ENCODE measurements at places on chromosomes 16 and 17.

GRCh38 chr16:89633064-89633631 lies 19.7 kb downstream of the DPEP1 start:
- peak; percentile 55 for DNase-seq

- no peak for DNase-seq
These were observed 33.3 kb downstream of the CDRT15 start for GRCh38 chr17:14203388-14203787.

DNA sequence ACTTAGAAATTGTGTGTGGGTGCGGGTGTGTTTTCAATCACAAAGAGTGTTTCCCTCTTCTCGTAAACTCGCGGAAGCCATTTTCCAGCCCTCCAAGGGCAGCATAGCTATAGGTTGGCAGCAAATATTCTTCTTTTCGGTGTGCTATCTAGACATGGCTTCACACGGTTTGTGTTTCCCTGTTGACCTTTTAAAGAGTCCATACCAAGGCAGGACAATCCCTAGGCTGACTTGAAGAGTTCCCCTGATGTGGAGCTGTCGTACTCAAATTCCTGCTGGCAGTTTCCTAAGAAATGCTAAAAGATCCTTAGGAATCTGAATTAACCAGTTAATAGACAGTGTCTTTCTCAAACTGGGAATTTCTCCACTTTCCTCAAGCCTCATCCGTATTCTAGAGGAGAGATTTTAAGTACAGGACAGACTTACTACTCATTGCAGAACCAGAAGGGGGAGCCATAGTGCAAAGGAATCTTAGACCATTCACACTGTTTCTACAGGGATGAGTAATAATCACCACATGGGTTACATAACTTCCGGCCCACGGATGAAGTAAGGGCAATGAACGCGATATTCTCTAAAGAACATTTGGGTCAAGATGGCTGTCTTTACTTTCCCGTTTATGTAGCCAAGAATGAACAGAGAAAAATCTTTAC lies 288.6 kb upstream of the ELAC2 start:
- DNase-seq, result peak; percentile 87

GRCh38 chr17:40548491-40548981 lies 16.7 kb downstream of the CCR7 start:
- DNase-seq, result no peak

DNA sequence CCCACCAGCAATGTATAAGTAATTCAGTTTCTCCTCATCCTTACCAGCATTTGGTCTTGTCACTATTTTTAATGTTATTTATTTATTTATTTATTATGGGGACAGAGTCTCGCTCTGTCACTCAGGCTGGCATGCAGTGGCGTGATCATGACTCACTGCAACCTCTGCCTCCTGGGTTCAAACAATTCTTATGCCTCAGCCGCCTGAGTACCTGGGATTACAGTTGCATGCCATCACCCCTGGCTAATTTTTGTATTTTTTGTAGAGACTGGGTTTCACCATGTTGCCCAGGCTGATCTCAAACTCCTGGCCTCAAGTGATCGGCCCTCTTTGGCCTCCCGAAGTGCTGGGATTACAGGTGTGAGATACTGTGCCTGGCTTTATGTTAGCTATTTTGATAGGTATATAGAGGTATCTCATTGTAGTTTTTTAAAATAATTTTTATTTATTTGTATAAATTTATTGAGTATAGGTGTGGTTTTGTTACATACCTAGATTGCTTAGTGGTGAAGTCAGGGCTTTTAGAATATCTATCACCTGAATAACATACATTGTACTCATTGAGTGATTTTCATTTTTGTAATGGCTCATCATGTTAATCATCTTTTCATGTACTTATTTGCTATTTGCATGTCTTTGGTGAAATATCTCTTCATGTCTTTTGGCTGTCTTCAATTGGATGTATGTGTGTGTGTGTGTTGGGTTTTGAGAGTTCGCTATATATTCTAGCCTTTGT lies 53.3 kb downstream of the TANC2 start:
- DNase-seq, result no peak

DNA sequence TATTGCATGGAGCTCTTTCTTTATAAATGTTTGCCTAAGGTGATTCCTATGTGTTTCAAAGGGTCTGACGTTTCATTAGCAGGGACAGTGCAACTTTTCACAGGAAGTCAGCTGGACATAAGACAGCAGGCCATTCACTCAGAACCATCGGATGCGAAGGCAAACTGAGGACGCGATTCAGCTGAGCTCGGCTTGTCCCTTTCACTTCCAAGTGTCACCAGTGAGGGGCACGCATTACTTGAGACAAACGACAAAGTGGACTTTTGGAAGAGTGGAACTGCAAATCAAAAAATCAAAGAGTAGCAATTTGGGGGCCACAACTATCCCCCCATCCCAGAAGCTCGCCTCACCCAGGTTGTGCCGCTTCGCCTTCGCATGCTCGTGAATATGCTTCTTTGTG lies 14.6 kb downstream of the USP22 start:
- DNase-seq, result no peak

DNA sequence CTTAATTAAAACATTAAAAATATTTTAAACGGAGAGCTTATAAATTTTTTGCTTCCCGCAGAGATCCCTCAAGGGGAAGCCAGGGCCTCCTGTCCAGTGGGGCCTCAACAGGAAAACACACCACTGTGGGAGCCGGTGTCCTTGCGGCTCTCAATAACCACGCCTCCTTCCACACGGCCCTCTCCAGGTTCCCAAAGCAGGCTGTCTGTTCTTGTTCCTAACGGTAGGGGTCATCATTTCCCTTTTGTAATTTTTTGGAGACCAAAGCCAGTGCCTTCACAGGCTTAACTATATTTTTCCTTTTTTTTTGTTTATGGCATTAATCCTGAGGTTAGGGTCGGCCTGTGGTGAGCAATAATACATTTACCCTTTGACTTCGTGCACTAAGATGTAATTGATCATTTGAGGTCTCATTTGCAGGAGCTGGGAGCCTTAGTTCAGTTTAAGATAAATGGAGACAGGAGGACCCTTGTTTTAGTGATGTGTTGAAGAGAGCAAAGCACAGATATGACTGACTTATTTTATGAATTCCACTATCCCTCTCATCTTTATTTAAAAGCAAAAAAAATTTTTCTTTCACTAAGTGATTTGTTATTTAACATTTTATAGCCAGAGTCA lies 77.5 kb upstream of the N4BP1 start:
- peak; percentile 16 for DNase-seq

- DNase-seq, result no peak
These were observed 1.5 kb upstream of the WFIKKN1 start for GRCh38 chr16:629185-629832.

GRCh38 chr16:64180136-64180900 lies 941.5 kb downstream of the CDH11 start:
- DNase-seq, result no peak

DNA sequence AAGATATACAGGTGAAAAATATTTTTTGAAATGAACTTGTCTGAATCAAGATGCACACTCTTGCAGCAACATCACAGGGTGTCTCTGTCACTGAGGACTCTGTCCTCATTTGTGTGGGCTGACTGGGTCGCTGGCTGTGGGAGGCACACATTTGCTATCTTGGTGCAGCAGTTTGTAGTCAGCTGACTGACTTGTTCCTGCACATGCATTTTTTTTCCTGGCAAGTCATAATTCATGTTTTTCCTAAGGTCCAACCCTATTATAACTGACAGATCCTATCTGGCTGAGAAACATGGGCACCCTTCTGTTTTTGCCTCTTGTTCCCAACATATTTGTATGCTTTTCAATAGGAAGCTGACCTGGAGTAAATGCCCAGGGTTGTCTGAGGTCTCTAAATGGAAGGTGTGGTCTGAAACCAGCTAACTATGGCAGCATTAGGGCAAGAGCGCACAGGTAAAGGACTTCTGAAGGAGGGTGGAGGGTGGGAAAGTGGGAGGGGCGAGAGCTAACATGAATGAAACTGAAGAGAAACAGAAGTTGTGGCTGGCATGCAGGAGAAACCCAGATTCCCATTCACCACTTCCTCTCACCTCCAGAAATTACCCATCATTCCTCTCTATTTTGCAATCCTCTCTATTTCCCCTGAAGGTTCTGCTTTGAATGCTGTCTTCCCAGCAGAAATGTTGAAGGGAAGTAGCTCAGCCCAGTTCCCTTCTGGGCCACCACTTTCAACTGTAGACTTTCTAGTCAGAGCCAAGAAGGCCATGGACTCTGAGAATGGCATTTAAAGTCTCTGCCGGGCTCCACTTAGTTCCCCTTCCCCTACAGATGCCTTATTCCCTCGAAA lies 166.1 kb downstream of the PRKCA start:
- DNase-seq, result no peak

GRCh38 chr17:67542219-67543114 lies 165.4 kb downstream of the PITPNC1 start:
- no peak for DNase-seq

DNA sequence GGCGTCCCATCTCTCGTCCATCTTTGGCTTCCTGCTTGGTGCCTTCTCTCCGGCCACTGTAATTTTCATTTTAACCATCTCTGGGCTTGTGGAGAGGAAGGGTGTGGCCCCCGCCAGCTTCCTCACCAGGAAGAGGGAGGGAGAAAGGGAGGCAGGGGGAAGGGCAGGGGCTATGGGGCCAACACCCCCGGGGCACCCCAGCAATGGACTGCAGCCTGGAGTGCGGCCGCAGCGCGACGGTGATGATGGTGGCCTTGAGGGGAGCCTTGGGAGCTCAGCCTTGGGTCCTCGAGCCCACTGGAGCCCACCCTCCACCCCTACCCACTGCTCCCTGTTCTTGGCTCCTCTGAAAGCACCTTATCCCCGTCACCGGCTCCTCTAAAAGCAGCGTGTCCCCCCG lies 9.5 kb downstream of the METRNL start:
- no peak for DNase-seq

- no peak for DNase-seq
These were observed 6.2 kb downstream of the GSE1 start for GRCh38 chr16:85619101-85619891.

DNA sequence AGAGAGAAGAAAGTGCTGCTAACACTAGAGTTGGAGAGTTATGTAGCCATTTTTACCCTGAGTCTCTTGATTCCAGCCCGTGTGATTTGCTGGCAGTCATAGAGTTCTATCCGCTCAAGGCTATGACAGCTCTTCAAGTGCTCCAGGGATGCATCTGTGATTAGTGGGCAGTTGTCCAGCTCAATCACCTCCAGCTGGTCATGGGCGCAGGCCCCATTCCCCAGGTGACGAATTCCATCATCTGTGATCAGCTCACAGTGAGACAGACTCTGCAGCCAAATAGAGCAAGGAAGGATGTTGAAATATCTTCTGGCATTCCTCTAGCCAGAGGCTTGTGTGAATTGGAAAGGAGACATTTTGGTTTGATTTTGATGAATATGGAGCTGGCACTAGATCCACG lies 38.4 kb upstream of the STAC2 start:
- DNase-seq, result no peak

DNA sequence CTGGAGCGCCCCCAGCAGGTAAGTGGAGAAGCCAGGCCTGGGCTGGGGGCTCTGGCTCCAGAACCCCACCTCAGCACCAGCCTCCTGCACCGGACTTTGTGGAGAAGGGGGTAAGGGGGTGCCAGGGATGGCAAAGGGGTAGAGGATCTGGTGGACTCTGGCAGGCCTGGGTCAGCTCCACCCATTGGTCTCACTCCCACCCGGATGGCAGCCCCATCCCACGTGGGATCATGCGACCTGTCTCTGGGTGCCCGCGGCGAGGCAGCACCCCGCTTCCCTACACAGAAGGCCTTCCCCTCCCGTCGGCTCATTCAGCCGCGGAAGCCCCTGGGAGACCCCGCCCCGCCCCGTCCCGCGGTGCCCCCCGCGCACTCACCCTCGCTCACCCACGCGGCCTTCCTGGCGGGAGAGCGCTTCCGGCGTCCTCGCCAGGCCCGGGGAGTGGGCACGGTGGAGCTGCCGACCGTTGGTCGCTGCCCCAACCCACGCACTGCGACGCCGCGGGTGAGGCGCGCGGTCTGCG lies 498 bp upstream of the PLEKHG4 start:
- DNase-seq, result no peak

- no peak for DNase-seq
These were observed 2.9 kb downstream of the CCDC154 start for GRCh38 chr16:1441391-1441829.

DNA sequence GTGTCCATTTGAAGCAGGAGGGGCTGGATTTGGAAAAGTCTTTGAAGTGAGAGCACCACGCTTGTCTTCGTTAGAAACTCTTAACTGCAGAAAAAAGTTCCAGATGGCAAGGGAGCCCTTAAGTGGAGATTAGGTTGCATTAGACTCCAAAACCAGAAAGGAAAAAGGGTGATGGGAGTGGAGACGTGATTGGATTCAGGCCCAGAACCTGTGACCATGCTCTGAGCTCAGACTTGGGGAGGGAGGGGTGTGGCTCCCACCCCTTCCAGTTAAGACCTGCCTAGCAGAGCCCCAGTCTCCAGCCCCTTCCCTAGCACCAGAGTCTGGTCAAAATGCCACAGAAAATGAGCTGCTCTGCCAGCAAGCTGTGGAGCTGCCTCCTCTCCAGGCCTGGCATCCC lies 6.4 kb upstream of the LGALS9 start:
- no peak for DNase-seq

DNA sequence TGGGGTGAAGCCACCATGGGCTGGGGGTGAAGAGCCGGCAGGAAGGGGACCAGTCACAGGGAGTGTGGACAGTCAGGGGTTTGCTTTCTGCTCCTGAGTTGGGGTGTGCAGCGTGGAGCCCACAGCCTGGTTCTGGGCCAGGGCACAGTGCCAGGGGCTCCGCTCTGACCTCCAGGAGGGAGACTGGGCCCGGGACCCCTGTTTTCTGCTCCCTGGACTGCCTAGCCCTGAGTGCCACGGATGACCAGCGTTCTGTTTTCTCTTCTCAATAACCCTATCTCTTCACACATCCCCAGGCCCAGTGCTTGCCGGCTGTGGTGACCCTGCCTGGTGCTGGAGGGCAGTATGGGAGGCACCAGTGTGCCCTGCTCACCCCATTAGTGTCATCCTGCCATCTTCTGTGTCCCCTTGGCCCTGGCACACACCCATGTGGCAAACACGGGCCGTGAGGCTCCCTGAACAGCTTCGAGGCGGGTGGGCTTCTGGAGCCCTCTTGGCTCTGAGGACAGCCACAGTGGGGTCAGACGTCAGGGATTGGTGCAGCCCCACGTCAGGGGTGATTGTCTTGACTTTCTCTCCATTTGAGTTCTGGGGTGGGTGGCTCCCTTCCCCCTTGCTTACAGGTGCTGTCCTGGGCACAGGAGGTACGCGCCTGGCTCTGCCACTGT lies 1.1 kb downstream of the CEMP1 start:
- DNase-seq, result no peak

GRCh38 chr17:59287452-59287851 lies 44.0 kb upstream of the YPEL2 start:
- no peak for DNase-seq

GRCh38 chr16:70582280-70582978 lies 58.8 kb downstream of the SF3B3 start:
- no peak for DNase-seq

GRCh38 chr16:66517586-66518263 lies 32.2 kb downstream of the TK2 start:
- DNase-seq, result no peak

- no peak for DNase-seq
These were observed 21.6 kb upstream of the PHOSPHO1 start for GRCh38 chr17:49252148-49252695.

- DNase-seq, result no peak
These were observed at the start of gene ATF7IP2 for GRCh38 chr16:10385725-10386516. TSS of gene ATF7IP2 (plus strand) at chr16:10386061. CDS start at chr16:10430621, 44,560 bp downstream.

Data from AG09309 (cell line).